Progenitor cell of endocrine pancreas (in vitro differentiated cells): ENCODE measurements at places on chromosomes 6 and 20. TPM values are rescaled to one million over a fixed set of nuclear protein-coding genes. Genes with fewer than 3 reads are reported as not detected.

Gene NTSR1
- 0.13 TPM in 1 of 2 replicates, not detected in the other for total RNA-seq

DNA sequence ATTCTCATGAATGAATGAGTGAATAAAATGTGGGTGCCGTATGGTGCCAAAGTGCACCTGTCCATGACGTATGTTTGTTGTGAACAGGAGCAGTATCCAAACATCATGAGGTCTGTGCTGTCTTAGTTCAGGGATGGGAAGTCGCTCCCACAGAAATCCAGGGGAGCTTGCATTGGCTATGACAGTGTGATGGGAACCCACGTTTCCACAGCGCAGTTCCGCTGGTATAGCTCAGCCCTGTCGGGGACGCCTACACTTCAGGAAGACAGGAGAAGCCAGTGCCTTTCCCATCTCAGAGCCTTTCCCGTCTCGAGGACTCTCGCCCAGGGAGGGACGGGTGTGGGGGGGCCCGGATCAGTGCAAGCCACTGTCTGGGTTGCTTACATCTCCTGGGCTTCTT, 69.8 kb downstream of the DACT2 start:
- no peak for DNase-seq

GRCh38 chr6:25927756-25928216, 2.7 kb downstream of the SLC17A2 start:
- DNase-seq: no peak

DNA sequence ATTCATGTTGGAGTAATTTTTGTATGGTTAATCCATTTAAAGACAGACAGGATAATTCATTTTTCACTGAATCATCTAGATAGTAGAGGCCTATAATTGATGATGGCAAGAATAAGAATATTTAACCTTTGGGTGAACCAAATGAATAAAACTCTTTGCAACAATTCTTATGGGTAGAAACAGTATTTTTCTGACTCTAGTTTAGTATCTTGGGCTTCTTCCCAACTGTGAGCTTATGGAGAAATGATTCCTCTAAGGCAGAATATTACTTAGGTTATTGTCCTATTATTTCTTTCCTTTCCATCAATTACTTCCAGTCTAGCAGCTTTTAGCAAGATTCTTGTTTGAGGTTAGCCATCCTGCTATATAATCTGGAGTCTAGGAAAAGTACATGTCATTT, 734.9 kb upstream of the FLRT3 start:
- no peak for DNase-seq

GRCh38 chr20:46296526-46297250, 11.6 kb downstream of the CDH22 start:
- DNase-seq: no peak

Gene TMEM244
- total RNA-seq: not detected in 2 replicates

- no peak for DNase-seq
Measured at GRCh38 chr20:41627001-41627495, 8.9 kb upstream of the CHD6 start.

Gene NHSL1
- 79.0 and 86.5 TPM in 2 replicates for total RNA-seq

DNA sequence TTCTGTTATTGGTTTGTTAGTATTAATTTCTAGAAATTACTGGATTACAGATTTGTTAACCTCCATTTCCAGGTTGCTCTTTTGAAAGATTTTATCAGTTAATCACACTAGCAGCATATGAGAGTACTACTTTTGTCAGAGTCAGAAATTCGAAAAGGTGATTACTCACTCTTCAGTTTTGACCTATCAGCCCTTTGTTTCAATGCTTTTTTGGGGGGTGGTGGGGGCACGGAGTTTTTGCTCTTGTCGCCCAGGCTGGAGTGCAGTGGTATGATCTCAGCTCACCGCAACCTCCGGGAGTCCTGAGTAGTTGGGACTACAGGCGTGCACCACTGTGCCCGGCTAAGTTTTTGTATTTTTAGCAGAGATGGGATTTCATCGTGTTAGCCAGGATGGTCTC, 149.2 kb downstream of the JARID2 start:
- DNase-seq: no peak

DNA sequence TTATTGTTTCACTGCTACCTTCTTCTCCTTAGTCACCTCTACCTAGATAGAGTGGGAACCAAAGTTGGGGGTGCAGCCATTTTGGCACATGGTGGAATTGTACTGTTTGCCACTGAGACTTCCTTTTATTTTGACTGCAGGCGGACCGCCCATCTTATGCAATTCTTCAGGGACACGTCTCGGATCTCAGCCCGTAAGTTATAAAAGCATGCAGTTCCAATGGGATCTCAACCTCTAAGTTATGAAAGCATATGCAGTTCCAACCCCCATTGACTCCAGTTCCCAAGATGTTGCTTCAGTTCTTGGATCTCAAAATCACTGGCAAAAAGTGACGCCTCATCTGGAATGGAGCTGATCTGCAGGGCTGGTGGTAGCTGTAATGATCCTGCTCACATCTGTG, 41.2 kb upstream of the CDH4 start:
- no peak for DNase-seq

- DNase-seq: no peak
Measured at GRCh38 chr20:37223053-37223452, 38.6 kb downstream of the GHRH start.
